Pulmonary artery endothelial cell (primary cell): ENCODE measurements at places on chromosomes 3 and 15. TPM values are rescaled to one million over a fixed set of nuclear protein-coding genes. Genes with fewer than 3 reads are reported as not detected.

DNA sequence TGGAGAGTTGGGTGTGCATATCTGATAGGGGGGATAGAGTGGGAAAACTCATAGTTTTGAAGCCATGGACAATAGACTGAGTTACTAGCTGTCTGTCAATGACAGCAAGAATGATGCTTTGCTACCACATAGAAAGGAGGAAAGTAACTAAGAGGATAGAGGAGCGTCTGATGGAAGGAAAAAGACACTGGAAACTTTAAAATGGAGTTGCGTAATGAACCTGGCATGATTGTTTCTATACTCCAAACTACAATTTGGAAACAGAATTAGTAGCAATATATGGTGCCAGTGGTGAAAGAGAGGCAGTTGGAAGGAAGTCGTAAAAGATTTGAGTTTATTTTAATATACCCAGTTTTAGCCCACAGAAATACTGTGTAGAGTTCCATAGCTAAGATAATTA is 163.6 kb downstream of the TUSC7 start:
- no peak for DNase-seq

DNA sequence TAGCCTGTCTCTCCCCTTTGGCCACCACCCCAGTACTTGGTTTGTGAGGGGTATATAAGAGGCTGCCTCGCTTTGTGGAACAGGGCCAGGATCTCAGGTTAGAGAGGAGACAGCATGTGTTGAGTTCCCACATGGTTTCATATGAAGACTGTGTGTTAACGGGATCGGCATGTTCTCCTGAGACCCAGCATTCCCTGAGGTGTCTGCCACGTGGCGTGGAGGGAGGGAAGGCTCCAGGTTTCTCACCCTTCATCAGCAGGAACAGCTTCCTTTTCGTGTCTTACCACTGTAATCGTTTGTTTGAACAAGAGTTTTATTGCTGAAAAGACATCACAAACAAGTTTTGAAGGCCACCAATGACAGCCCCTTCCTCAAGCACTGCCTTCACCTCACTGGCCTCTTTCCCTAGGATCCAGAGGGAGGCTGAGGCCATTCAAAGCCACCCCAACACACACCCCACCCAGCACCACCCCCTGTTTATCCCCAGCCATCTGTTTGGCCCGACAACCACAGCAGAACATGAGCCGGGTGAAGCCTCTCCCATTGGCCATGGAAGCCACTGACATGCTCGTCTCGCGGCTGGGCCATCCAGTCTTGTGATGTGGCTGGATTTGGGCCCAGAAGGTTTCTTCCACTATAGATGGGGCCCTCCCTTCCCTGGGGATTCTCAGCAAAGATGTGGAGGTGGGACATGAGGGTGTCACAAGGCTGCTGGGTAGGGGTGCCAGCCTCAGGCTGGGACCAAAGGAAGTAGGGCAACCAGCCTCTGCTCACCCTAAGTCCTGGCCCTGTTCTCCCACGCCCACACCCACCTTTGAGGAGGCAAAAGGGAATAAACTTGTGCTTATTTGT is 10.0 kb downstream of the BHLHE40 start:
- DNase-seq, result no peak

DNA sequence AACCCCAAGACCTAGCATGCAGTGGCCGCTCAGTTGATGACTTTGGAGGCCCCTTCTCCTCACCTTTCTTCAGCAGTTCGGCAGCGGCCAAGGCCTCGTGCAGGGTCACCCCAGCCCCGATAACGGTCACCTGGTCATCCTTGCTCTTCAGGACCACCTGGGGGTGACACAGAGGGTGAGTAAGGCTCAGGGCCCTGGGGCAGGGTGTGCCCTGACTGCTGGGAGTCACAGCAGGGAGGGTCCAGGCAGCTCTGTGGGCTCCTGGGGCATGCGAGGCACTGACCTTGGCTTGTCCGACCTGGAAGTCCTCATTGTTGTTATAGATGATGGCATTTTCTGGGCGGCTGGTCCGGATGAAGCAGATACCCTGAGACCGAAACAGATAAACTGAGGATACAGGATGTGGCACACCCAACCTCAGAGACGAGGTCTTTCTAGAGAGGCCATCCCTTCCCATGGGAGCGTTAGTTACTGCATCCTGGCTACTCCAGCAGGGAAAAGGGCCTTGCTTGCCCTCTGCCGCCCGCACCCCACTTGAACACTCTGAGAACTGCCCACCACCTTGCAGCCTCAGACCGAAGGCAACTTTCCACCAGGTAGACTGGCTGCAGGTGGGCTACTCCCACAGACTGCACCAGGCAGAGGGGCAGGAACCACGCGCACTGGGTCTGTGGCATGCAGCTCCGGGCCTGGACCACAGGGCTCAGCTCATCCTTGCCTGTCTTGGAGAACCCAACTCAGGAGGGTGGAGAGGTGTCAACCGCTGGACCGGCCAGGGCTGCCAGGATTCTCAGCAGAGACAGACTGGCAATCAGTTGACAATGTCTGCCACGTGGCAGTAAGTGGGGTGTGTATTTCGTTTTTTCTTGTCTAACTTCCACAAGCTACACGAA is 27.6 kb downstream of the TKT start:
- no peak for DNase-seq

DNA sequence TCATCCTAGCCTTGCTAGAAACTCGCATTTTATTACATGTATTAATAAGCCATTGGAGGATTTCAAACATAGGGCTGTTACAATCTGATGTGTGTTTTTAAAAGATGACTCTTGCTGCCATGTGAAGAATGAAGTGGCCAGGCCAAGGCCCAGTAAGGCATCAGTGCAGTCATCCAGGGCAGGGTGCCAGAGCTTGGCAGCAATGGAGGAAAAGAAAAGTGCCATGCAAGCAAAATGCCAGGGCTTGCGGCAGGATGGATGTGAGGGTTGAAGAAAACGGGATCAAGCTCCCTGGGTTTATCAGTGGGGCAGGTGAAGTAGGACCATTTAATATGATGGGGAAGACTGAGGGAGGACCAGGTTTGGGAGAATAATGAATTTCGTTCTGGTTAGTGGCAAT is 183.6 kb downstream of the MINAR1 start:
- no peak for DNase-seq

THPO gene
- total RNA-seq, result 0.07 TPM in 1 of 2 replicates, not detected in the other
